ENCODE measurements at places on chromosomes 16 and 17.

GRCh38 chr17:74768069-74768762, 7.9 kb downstream of the NAT9 start:
- peak; percentile 72 for DNase-seq

DNA sequence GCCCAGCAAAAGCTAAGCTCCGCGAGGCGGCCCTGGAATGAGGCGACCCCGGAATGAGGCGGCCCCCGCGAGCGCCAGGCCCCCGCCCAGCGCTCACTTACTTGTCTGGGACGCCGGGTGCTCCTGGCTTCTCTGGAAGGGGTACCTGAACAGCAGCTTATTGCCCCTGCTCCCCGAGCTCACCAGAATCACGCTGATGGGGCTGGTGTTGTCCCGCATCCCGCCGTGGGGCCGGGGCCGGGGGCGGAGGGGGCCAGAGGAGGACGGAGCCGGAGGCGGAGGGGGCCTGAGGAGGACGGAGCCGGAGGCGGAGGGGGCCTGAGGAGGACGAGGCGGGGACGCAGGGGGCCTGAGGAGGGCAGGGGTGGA, 440 bp downstream of the NPRL3 start:
- no peak for DNase-seq

- no peak for DNase-seq
Measured at GRCh38 chr16:12651765-12652512, 151.7 kb downstream of the CPPED1 start.

DNA sequence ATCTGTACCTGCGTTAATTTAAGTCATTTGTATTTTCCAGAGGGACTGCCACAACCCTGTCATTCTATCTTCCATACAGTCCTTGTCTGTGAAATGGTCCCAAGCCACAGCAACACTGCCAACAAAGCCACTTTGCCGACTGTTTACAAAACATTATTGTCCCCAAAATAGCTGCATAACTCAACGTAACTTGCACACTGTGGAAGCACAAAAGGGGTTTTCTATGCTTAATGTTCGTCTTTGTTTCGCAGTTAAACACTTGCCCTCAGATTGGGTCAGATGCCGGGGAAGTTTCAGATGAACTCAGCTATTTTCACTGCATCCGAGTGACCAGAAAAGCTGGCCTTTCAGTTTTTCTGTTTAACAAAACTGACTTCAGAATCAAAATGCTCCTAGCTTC, 4.6 kb downstream of the SEC14L5 start:
- no peak for DNase-seq

- DNase-seq: no peak
Measured at GRCh38 chr16:85712801-85713200, 24.0 kb upstream of the GINS2 start.

DNA sequence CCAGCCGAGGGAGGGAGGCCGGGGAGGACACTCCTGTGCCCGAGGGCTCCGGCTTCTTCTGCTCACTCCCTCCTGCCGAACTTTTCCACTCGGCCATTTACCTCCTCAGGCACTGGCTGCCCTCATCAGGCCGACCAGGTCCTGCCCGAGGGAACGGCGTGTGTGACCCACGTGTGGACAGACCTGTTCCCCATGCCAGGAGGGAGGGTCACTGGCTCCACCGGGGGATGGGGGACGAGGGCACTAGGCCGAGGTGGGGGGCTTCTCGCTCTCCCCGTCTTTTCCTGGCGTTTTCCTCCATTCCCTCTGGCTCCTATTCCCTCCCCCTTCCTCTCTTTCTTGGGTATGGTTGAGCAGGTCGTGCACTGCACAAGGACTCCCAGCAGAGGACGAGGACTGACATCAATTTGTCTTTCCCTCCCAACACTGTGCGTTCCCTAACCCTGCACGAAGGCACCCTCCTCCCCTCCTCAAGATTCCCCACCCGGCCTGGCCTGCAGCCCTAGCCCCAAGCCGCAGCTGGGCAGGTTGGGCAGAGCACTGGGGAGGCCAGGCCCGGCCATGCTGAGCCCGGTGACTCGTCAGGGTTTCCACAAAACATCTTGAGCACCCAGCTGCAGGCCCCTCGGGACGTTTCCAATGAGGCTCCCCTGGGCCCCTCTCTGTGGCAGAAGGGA, 3.2 kb upstream of the IL17C start:
- DNase-seq: no peak

DNA sequence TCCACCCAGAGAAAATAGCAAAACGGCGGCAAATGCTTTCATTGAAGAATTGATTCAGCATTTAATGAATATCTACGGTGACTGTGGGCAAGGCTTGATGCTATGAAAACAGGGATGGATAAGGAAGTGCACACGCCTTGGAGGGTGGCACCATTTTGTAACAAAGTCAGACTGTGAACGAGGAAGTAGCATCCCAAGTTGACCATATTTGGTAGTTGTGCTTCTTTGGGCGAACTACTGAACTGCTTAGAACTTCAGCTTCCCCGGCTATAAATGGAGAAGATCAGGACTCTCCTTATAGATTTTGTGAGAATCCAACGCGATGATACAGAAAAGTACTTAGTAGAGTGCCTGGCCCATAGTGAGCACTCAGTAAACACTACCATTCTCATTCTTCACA, 303.2 kb downstream of the MAF start:
- no peak for DNase-seq

GRCh38 chr17:45371414-45372324, 54.8 kb upstream of the MAP3K14 start:
- no peak for DNase-seq

- DNase-seq: no peak
Measured at GRCh38 chr16:53031323-53031942, 21.3 kb downstream of the CHD9NB start.

GRCh38 chr16:4634768-4635167, 10.1 kb downstream of the MGRN1 start:
- no peak for DNase-seq

GRCh38 chr17:73924114-73924908, 279.2 kb upstream of the RPL38 start:
- DNase-seq: no peak

- DNase-seq: no peak
Measured at GRCh38 chr17:76046064-76046463, 19.0 kb upstream of the EVPL start.

DNA sequence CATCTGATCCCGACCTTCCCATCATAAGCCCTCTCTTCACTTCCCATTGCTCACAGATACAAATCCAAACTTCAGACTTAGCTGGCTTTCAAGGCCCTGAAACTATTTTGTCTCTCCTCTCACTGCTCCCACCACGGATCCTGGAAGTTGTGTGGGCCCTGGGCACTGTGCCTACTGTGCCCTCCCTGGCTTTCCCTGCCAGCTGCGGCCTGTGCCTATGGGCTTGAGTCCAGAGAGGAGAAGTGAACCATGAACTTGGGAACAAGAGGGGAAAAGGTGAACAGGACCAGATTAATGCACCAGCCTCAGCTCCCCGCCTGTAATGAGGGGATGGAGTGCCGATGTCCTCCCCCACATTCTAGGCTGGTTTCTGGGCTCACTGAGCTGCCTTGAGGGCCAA, 18.9 kb upstream of the KCNJ12 start:
- no peak for DNase-seq

- DNase-seq: no peak
Measured at GRCh38 chr17:75457047-75457654, 716 bp downstream of the TMEM94 start.

DNA sequence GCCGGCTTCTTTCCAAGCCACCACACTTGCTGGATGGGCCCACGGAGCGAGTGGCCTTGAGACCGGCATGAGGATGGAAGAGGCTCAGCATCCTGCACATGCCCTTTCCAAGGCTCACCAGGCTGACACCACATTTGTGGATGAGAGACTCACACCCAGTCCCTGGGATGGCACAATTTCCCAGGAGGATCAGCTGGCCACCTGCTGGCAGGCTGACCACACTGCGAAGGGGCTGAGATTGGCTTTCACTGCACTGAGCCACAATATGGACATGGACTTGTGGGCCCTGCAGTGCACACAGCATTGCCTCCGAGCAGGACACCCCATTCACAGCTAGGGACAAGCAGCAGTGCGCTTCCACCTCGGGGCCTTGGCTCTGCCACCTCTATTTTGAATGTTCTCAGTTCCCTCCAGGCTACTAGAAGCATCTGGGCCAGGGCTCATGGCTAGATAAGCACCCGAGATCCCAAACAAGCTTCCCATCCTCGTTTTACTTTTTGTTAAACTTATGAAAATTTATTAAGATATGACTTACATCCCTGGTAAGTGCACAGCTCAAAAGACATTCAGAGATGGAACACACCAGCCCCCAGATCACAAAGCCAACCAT, 25.3 kb upstream of the KSR1 start:
- DNase-seq: no peak

DNA sequence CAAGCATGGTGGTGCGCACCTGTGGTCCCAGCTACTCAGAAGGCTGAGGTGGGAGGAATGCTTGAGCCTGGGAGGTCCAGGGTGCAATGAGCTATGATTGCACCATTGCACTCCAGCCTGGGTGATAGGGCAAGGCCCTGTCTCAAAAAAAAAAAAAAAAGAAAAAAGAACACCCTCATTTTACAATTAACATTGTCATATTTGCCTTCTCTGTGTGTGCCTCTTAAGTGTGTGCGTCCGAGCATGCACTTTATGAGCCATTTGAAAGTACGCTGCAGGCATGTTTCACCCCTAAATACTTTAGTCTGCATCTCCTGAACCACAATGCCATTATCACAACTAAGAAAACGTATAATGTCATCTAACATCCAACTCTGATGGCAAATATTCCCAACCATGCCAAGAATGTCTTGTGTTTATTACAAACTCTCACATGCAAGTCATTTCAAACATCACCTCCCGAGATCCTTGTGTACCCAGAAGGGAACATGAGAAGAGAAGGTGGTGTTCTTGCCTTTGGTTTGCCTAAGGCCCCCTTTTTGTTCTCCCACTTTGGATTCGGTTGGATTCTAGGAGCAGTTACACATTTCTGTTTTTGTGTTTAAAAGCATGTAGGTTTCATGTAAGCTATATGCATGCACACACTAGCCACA, 38.0 kb downstream of the CDH1 start:
- no peak for DNase-seq

DNA sequence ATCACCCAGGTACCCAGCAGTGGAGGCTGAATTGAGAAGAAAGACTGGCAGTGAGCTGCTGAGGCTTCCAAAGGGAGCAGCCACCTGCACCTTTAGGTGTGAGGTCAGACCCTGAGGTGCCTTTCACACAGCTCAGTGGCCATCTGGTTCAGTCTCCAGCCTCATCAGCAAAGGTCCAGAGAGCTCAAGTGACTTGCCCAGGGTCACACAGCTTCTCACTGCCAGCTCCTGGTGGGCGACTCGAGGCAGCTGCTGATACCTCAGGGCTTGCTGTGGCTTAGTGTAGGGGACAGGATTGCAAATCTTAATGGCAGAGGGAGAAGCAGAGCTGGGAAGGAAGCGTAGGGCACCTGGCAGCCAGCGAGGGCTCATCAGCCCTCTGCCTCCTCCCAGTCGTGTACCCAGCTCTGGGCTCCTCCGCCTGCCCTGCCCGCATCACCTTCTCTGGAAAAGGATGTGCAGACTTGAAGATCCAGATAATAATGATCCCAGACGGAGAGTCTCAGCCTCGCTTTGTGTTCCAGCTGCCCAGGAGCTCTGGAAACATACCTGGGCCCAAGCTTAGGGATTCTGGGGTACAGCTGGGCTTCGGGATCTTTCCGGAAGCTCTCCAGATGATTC, 165.3 kb upstream of the GSE1 start:
- no peak for DNase-seq

DNA sequence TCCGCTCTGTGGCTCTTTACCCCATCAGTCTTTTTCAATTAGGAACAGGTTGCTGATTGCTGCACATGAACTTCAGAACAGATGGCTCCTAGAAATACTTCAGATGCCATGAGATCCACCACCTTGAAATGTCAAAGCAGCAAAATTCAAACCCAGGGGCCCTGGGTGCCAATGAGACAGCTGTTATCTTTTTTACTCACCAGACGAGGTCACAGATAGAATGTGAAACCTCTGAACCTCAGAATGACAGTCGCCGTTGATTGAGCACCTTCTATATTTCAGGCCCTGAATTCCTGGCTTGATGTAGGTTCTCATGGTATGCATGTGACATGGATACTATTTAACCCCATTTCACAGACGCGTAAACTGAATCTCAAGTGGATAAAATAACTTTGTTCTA, 63.0 kb downstream of the MAF start:
- DNase-seq: no peak

- no peak for DNase-seq
Measured at GRCh38 chr16:13306161-13306995, 405.0 kb downstream of the SHISA9 start.

GRCh38 chr16:10611825-10612342, 31.5 kb upstream of the EMP2 start:
- DNase-seq: no peak

DNA sequence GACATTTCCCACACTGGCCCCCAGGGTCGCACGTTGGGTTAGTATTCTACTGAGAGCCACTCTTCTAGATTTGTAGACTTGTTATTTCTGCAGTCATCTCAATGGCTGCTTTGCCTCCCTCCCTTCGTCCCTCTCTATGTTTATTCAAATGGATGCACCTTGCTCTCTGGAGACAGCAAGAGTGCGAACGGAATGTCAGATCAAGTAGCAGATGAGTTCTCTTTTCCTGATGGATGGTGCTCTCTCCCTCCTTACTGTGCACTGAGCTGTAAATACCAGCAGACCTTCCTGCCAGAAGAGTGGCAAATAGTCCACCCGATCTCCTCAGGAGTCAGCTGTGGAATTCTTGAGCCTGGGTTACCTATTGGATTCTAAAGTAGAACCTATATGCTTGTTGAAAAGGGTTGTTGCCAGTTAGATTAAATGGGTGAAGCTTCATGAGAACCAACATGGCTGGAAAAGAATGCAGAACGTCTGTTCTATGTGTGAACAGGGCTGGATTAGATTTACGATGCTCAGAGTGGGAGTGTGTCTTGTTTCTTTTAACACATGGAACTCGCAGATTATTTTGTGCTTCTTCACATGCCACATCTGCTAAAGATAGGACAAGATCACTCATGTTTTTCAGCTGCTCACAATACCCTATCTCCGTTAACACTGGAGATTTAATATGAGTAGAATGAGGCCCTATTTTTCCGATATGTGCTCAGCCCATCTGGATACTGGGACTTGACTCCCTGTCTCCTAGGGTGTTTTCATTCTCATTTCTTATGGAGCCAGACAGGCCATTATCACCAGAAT, 6.1 kb downstream of the GNAO1 start:
- DNase-seq: no peak

GRCh38 chr16:23026784-23027362, 122.4 kb downstream of the USP31 start:
- DNase-seq: no peak

GRCh38 chr16:81625544-81626153, 153.4 kb upstream of the PLCG2 start:
- peak; percentile 74 for DNase-seq

- no peak for DNase-seq
Measured at GRCh38 chr17:3510090-3510489, 34.3 kb downstream of the ASPA start.

GRCh38 chr17:78144736-78145641, 1.2 kb upstream of the C17orf99 start:
- DNase-seq: peak; percentile 58

Measured in amygdala (tissue), 56 donors.